ENCODE measurements at places on chromosomes 5 and 9.

DNA sequence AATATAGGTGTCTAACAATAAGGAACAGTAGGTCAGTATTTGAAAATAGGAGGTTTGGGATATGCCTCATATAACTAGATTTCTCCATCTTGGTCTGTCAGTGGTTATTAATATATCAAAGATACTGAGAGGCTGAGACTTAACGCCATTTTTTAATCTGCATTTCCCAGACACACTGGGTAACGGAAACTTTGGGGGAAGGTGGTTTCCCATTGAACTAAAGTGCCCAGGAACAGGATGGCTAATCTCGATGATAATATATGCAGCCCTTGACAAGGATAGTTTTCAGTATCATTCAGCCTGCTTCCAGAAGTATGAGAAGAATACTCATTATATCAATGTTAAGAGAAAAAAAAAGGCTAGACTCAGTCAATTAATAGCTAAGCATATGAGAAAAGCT, 30.7 kb downstream of the EFNA5 start:
- DNase-seq, result no peak

DNA sequence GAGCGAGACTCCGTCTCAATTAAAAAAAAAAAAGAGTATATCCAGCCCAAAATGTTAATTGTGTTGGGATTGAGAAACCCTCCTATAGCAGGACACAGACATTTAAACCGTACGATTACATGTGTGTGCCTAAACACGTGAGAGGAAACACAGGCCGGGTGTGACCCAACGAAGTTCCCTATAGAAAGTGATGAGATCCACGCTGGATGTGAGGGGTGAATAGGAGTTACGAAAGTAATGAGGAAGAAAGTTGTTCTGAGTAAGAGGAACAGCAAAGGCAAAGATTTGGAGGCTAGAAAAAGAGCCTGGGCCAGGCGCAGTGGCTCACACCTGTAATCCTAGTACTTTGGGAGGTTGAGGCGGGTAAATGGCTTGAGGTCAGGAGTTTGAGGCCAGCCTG, 13.6 kb downstream of the NAIF1 start:
- DNase-seq, result peak; percentile 74

GRCh38 chr5:161546470-161547301, at the start of gene GABRB2:
GABRB2 (minus strand) TSS chr5:161546725; CDS start chr5:161546643, 82 bp downstream.
- DNase-seq, result peak; percentile 38

- no peak for DNase-seq
Measured at GRCh38 chr5:35938568-35939227, at the start of gene CAPSL. CAPSL (minus strand) TSS chr5:35938622; CDS start chr5:35921120, 17,502 bp downstream.

DNA sequence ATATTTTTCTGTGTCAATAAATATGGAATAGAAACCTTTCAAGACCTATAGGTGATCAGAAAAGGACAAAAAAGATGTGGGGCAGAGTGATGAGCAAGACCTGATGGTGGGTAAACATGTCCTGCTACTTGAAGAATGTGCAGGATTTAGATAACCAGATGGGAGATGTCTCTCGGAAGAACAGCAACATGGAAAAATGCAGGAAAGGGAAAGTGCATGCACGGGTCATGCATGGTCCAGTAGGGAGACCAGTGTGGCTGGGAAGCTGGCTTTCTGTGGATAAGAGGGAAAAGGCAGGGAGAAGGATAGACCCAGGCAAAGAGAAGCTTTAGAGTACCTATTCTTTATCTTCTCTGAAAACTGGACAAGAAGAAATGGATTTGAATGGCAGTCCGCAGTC, 7.1 kb upstream of the CAST start:
- DNase-seq, result no peak

- DNase-seq, result no peak
Measured at GRCh38 chr9:110073356-110073905, 134.5 kb downstream of the C9orf152 start.
